ENCODE measurements at places on chromosomes 3 and 15.
A peak's percentile ranks its signal among the peaks of the same experiment; 100 is the strongest.

DNA sequence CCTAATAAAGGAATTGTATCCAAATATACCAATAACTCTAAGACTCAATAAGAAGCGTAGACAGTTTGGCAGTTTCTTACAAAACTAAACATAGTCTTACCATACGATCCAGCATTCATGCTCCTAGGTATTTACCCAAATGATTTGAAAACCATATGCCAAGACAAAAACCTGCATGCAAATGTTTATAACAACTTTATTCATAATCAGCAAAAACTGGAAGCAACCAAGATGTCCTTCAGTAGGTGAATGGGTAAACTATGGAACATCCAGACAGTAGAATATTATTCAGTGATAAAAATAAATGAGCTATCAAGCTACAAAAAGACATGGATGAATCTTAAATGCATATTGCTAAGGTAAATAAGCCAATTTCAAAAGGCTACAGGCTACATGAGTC, 58.4 kb downstream of the SYN2 start:
- no peak for DNase-seq

GRCh38 chr3:5055357-5056110, 66.6 kb upstream of the ARL8B start:
- no peak for DNase-seq

DNA sequence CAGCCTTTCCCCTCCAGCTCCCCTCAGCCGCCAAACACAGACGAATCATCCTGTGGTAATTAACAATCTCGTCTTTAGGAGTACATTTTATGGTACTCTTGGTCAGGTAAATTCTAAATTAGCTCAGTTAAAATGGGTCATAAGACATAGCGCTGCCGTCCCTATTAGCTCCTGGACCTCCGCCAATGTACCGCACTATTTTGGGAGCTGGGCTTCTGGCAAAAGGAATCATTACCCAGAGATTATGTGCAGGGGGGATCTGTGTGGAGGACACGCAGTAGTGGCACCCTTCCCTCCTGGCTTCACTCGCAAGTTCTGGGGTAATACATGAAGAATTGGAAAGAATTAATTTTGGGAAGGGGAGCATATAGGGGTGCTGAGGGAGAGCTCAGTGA, 68.6 kb upstream of the ONECUT1 start:
- no peak for DNase-seq

- DNase-seq: no peak
Observed at GRCh38 chr15:47983533-47983932, 137.3 kb upstream of the SLC24A5 start.

GRCh38 chr3:78183906-78184599, 1144.2 kb downstream of the ROBO2 start:
- no peak for DNase-seq

DNA sequence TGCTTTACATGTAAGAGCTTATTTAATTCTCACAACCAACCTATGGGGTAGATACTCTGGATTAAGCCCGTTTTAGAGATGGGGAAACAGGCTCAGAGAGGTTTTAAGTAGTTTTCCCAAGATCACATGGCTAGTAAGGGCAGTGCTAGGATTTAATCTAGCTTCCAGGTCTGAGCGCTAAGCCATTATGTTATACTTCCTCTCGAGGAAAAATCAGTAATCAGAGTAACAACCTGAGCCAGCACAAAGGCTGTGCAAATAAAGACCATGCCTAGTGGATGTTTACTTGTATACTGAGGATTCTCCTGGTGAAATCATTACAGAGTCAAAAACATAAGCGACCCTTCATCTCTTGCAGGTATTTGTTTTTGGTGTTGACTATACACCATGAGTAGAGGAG, 9.0 kb downstream of the FSTL1 start:
- DNase-seq: no peak

DNA sequence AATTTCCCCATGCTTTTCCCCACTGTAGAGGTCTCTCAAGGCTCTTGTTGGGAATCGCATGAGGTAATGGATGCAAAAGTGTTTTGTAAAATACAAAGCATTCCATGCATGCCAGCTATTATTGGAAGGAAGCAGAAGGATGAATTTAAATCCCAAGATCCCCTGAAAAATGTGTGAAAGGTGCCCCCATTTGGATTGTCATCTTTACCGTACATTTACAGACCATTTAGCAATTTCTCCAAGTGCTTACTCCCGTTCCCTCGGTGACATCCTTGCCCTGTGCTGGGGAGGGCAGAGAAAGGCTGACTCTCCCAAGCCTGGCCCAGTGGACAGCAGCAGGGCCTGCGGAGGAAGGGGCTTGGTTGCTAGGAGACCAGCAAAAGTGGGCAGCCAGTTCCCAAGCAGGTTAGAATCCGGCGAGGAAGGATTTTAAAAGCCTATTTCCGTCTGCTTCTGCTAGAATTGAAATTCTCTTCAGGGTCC, 31.1 kb upstream of the NEO1 start:
- DNase-seq: no peak

- DNase-seq: no peak
Observed at GRCh38 chr15:101411085-101411484, 78.4 kb downstream of the PCSK6 start.

- DNase-seq: no peak
Observed at GRCh38 chr3:154584974-154585373, 155.0 kb upstream of the GPR149 start.

GRCh38 chr15:28106294-28107110, 7.4 kb upstream of the OCA2 start:
- DNase-seq: no peak

DNA sequence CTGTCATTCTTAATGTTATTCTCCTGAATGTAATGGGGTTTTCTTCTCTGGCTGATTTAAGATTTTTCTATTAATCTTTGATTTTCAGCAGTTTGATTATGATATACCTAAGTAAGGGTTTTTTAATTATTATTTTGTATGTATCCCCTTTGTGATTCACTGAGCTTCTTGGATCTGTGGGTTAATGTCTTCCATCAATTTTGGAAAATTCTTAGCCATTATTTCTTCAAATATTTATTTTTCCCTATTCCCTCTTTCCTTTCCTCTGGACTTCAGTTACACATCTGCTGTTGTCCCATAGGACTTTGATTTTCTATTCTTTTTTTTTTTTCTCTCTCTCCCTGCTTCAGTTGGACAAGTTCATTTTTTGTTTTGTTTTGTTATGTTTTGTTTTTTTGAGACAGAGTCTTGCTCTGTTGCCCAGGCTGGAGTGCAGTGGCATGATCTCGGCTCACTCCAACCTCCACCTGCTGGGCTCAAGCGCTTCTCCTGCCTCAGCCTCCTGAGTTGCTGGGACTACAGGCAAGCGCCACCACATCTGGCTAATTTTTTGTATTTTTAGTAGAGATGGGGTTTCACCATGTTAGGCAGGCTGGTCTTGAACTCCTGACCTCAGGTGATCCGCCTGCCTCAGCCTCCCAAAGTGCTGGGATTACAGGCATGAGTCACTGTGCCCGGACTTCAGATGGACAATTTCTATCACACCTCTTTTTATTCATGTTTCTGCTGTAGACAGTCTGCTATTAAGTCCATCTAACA, 40.6 kb downstream of the XYLB start:
- no peak for DNase-seq

- DNase-seq: peak; percentile 70
Observed at GRCh38 chr15:69979262-69979661, 118.5 kb downstream of the TLE3 start.

DNA sequence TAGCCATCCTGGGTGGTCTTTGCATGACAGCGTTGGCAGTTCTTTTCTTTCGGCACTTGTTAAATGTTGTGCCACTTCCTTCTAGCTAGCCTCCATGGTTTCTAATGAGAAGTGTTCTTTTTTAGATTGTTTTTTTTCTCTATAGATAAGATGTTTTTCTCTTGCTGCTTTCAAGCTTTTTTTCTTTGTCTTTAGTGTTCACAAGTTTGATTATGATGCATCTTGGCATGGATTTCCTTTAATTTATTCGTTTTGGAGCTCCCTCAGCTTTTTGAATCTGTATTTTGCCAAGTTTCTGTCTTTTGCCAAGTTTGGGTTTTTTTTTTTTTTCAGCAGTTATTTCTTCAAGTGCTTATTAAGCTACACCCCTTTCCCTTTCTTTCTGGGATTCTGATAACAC, 53.1 kb downstream of the TM2D3 start:
- DNase-seq: no peak

DNA sequence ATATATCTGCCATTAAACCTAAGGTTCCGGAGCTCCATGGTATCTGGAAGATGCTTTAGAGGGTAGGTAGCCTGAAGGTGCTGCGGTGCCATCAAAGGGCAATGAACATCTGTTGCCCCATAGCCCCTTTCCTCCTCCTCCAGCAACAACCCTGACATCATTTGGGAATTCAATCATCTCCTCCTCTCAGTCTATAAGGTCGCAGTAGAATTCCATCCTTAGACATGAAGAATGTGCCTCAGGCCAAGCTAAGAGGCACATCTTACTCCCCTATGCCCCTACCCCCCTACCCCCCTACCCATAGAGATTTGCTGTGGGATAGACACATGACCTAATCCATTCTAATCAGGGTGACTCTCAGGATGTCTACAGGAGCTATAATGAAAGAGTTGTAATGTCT, 1099.7 kb upstream of the CFAP20DC start:
- DNase-seq: no peak

- DNase-seq: no peak
Observed at GRCh38 chr3:13174011-13174802, 101.0 kb upstream of the IQSEC1 start.

GRCh38 chr3:11136830-11137626, 17.3 kb upstream of the HRH1 start:
- DNase-seq: peak; percentile 24

GRCh38 chr3:114389156-114389555, 95.3 kb downstream of the TIGIT start:
- DNase-seq: no peak

- no peak for DNase-seq
Observed at GRCh38 chr15:71185706-71186105, 70.4 kb downstream of the THSD4 start.

Measured in germinal center (tissue), 1 donor.